Endodermal cell (in vitro differentiated cells): ENCODE measurements at places on chromosomes 6 and 20.

- DNase-seq, result no peak
These were observed 393.8 kb upstream of the IMPG1 start for GRCh38 chr6:76466286-76466685.

DNA sequence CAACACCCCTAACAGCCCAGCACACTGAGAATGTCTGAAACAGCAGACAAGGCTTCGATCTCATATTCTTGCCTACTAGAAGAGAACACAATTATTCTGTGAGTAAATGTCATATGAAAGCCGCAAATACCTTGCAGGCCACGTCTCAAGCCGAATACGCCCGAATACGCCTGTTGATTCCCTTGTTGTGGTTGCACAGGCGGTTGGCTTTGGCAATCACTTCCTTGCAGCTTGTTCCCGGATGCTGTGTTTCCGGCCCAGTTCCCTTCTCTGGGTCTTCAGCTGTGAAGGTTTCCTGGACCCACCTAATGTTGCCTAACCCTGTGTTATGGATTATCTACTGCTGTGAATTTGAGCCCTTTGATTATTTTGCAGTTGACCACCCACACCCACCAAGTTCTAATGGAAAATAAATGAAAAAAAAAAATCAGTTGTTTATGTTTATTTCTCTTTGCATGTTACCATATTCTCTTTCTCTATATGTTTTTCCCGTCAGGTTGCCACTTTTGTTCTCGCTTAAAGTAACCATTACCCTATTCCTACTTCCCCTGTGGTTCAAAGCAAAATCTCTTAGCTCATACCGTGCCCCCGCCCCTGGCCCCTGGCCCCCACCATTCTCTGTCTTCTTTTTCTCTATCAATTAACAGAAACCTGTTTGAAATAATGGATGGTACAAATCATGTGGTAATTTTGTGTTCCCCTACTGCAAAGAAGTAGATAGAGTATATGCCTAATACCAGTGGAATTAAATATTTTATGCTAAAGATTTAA, 172.4 kb downstream of the ADGB start:
- no peak for DNase-seq

- DNase-seq, result no peak
These were observed 96.1 kb upstream of the TBX18 start for GRCh38 chr6:84860509-84860908.

GRCh38 chr6:133165235-133165634, 75.9 kb upstream of the EYA4 start:
- DNase-seq, result no peak

- DNase-seq, result peak; percentile 17
These were observed 5.1 kb upstream of the ULBP2 start for GRCh38 chr6:149936743-149937142.
